Stimulated activated CD4-positive, alpha-beta T cell treated with anti-CD3 and anti-CD28 coated beads, Interleukin-15, amount 100 ng/mL, for 1 hour (primary cell): ENCODE measurements at places on chromosomes 3 and 15.

GRCh38 chr3:100993309-100993708, at the start of gene ABI3BP:
Gene ABI3BP (minus strand): TSS chr3:100993421. CDS start chr3:100993384, 37 bp downstream.
- no peak for DNase-seq

DNA sequence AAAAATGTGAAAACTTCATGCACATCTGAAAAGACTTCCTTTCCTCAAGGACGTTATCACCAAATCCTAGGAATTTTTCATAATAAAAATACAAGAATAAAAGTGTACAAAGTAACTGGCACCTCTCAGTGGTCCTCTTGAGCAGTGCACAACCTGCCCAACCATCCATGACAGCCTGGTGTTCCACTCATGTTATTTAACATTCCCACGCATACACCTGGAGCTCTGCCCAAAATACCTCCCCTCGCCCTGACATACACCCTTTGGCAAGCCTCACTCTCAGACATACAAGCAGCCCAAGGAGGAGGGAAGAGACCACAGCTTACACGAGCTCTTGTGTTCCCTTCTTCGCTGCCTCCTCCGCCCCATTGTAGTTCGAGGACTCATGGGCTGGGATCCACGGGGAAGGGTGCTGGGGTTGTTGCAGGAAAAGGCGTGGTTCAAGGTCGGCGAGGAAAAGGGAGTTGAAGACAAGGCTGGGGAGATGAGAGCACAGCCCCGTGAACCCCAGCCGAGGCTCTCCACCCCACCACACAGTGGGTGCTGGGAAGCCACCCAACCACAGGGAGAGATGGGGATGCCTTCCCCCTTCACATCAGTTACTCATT, 23.3 kb downstream of the GRIP2 start:
- no peak for DNase-seq

GRCh38 chr3:150265305-150265704, 142.8 kb upstream of the TSC22D2 start:
- no peak for DNase-seq

DNA sequence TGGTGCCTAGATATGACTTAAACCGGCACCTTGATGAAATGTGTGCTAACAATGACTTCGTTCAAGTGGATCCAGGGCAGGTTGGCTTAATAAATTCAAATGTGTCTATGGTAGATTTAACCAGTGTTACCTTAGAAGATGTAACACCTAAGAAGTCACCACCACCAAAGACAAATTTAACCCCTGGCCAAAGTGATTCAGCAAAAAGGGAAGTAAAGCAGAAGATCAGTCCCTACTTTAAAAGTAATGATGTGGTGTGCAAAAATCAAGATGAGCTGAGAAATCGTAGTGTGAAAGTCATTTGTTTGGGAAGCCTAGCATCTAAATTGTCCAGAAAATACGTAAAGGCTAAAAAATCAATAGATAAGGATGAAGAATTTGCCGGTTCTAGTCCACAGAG, 1.1 kb downstream of the FAN1 start:
- DNase-seq: no peak

DNA sequence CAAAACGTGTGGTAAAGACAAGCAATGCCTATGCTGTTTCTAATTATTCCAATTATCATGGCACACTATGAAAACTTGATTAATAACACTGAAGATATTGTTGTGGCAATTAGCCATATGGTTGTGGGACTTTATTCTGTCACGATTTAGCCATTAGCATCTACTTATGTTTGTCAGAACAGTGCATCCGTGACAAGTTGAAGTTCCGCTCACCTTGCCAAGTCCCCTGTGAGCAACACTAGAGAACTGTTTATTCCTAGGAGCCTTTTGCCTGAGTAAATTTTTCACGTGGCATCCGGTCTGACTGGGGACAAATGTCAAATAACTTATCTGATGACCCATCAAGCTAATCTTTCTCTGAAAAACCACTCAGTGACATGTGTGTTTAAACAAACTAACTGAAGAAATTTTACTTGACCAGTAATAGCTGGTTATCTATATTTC, 403.3 kb downstream of the TBC1D5 start:
- DNase-seq: no peak

- no peak for DNase-seq
These were observed 51.5 kb downstream of the MGLL start for GRCh38 chr3:127770671-127771355.

GRCh38 chr3:116280130-116280740, 165.1 kb downstream of the LSAMP start:
- DNase-seq: no peak

DNA sequence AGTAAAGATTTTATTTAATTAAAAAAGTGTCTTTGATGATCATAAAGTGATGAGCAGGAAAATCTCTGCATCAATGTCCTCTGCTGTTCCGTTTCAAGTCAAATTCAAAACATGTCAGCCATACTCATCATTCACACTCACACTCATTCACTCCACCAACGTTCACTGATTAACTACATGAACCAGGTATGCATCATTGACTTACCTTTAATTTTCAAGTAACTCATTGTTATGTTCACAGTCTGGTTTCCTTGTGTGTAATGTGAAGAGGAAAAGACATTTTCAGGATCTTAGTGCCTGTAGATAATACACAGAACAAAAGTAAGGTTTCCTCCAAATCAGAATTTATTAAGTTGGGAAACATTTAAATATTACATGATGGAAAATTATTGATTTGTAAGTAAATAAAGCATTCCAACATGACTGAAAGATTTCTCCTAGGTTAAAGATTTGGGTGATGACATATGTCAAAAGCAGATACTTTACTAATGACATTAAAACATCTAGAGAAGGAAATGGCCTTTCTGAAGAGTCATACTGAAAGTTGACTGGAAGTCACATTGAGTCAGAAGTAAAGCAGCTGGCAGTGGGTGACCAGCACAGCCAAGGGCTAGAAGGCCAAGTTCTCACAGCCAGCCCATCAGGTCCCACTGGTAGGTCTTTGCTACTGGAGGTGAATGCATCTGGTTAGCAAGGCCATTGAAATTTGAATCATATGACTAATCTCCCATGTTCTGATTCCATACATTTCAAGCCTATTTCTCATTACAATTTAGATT, 251.9 kb downstream of the CDIN1 start:
- no peak for DNase-seq

DNA sequence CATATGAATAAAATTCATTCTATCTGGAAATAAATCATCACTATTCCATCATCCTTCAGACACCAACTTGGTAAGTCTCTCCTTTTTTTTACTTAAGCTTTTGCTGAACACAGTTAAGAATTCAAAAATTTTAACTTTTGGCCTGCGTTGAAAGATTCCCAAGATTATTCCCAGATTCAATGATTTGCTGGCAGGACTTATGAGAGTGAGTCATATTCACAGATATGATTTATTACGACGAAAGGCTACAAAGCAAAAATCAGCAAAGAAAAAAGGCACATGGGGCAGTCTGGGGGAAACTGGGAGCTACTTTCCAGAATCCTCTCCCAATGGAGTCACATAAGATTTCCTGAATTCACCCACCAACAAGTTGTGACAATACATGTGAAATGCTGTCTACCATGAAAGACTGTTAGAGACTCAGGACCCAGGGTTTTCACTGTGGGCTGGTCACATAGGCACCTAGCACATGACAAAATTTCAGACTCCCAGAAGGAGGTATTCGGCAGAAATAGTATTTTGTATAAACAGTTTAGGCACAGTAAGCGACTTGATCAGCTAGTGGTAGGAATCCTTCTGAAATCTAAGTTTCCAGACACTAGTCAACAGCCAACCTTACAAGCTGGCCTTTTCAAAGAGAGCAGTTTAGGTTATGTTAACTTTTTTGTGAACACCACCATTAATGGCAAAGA, 82.1 kb downstream of the DLG1 start:
- DNase-seq: no peak

GRCh38 chr3:46206282-46207015, 1.7 kb downstream of the CCR1 start:
- no peak for DNase-seq

GRCh38 chr15:47432826-47433225, 284.5 kb upstream of the SEMA6D start:
- no peak for DNase-seq

DNA sequence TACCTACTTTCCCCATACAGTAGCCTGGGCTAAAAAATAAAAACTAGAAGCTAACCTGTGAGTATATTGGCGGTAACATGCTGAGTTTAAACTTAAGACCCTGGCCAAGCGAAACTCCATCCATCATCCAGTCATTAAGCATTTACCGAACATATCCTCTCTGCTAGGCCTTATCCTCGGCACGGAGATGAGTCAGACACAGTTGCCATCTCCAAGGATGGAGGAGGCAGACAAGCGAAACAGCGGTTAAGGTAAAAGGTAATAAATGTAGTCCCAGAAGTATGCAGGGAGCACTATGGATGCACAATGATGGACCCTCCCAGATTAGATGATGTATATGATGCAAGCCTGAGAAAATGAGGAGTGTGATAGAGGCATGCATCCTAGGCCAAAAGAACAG, 143.6 kb downstream of the RYR3 start:
- DNase-seq: no peak

DNA sequence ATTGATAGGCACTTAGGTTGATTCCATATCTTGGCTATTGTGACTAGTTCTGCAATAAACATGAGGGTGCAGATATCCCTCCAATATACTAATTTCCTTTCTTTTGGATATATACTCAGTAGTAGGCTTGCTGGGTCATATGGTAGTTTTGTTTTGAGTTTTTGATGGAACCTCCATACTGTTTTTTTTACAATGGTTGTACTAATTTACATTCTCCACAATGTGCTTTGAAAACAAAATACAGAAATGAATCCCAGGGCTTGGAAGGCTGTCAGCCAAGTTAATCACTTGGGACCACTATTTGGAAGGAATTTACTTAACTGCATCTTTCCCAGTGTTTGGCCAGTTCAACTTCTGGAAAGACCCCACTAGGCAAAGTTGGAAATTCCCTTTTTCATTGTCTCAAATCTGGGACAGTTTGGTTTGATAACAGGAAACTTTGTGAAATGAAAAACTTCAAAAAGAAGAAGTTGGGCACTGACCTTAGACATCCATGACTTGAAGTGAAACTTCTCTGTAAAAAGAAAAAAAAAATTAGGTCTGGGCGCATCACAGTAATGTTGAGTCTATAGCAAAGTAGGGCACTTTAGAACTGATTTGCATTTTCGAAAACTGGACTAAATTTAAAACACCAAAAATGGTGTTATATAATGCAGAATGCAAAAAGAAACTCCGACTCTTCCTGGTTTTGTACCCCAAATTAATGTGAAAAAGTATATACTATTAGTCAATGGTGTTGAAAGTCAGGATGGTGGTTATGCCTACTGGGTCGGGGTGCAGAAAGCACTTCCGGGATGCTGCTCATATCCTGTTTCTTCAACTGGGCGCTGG, 6.0 kb downstream of the CTSH start:
- no peak for DNase-seq

GRCh38 chr3:53171064-53171418, 10.0 kb downstream of the PRKCD start:
- DNase-seq: no peak

DNA sequence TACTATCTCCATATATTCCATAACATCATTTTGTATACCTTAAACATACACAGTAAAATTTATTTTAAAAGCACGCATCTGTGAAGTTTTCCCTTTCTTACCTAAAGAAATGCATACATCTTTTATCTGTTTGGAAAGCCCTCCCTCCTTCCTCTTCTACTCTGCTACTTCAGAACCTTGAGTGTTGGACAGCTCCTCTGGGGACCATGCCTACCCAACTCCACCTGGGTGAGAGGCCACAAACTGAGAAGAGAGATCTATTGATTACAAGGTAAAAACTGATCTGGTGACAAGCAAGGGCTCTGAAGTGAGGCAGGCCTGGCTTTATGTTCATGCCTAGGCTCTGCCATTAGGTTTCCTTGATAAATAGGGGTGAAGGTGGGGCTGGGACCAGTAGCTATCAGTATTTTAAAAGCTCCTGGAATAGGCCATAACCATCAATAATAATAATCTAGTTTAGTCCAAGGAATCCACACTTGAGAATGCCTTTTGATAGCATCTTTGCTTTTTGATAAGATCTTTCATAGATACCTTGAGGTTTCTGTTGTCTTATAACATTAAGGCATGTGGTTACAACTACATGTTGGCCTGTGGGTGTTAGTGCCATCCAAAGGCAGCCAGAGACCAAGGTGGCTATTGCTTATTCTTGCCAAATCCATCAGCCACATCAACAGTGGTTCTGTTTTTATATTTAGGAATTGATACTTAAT, 148.8 kb downstream of the KCNMB2 start:
- no peak for DNase-seq

DNA sequence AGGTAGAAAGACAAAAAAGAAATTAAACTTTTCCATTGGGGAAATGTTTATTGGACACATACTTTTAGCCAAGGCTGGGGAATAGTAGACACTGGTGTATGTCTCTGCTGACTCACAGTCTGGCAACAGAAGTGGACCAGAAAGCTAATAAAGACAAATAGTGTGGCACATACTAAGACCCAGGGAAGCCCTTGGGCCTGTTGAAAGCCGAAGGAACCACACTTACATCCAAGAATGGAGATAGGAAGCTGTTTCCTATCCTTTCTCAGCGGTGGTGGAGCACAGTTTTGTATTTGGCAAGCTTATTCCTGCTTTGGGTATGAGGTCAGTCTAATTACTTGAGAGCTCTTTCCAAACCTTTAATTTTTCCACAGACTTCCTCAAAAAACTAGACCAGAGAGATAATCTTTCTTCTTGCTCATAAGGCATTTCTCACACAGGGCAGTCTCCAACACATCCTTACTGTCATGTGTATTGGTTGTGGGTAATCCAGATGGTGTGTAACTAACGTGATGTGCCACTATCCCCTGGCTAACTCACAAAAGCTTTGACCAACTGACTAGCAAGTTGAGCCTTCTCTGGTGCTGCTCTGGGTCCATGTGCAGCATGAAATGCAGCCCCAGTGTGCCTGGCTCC, 279.1 kb upstream of the IGF1R start:
- no peak for DNase-seq

DNA sequence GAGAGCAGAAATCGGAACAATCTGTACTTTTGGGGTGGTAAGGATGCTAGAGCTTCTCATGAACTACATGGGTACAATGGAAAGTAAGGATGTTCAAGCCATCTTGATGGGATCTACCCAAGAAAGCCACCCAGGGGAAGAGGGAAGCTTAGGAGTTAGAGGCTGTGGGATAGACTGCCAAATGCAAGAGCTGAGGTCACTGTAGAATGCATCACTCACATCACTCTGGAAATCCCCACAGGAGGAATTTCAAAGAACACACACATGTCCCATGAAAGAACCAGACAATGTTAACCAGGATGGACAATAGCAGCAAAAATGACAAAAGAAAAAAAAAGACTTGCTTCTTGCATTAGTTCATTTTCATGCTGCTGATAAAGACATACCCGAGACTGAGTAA, 32.8 kb upstream of the UBE2E2 start:
- no peak for DNase-seq

- no peak for DNase-seq
These were observed 75.0 kb downstream of the AGBL1 start for GRCh38 chr15:86154705-86155104.

GRCh38 chr15:61653110-61653509, 407.1 kb downstream of the VPS13C start:
- no peak for DNase-seq
